ENCODE measurements at places on chromosomes 12 and 14.

DNA sequence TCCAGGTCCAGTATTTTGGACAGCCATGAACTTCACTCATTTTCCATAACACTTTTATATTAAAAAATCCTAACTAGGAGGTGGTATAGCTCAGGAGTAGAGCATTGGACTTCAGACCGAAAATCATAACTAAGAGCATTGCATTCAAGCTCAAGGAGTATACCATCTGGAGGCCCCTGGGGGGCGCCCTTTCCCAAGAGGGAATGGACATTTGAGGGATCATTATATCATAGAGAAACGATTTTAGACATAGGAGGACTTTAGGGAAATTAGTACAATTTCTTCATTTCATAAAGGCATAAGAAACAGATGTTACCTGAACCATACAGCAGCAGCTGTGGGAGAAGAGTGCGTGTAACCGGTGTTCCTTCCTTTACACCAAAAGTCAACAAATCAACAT is 5.2 kb upstream of the ATG14 start:
- DNase-seq, result no peak

DNA sequence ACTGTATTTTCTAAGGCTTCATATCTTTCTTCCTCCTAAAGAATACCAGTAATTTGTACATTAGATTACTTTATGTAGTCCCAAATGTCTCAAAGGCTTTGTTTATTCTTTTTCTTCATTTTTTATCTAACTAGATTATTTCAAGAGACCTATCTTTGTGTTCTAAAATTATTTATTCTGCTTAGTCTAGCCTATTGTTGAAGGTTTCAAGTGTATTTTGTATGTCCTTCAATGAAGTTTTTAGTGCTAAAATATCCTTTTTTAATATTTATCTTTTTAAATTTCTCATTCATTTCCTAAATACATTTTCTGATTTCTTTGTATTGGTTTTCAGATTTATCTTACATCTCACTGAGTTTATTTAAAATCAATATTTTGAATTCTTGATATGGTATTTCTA is 25.8 kb downstream of the OR4N5 start:
- DNase-seq, result no peak

DNA sequence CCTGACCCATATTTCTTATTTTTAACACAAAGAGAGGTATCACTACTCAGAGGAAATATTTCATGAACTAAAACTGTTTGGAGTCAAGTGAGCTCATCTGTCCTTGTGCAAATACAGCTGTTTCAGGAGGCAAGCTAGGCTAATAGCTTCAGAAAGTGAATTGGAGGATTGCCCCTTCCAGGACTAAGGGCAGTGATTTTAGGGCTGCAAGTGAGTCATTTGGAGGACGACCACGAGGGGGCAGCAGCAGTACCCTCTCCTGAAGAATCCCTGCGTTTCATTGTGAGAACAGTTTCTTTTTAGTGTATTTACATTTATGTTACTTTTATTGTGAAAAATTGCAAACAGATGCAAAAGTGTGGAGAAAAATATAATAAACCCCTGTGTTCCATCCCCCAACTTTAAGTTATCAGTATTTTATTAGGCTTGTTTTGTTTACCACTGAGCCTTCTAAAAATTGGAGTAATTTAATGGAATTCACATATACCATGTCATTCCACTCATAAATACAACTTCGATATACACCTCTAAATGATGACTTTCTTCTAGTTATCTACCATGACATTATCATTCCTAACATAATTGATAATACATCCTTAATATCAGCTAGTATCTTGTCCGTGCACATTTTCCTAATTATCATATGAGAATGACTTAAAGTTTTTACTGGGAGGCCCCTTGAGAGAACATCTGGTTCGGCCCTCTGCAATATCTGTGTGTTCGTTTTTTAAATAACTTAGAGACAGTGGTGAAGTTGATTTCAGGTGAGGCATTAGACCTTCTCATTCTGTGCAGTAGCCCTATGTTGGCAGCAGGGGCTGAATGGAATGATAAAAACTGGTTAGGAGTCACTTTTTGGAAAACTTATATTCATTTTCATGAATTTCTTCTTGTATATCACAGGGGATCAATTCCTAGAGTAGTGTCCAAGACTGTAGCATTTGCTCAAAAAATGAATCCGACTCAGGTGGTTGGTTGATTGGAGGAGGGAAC is 13.7 kb downstream of the FOXJ2 start:
- peak; percentile 38 for DNase-seq

DNA sequence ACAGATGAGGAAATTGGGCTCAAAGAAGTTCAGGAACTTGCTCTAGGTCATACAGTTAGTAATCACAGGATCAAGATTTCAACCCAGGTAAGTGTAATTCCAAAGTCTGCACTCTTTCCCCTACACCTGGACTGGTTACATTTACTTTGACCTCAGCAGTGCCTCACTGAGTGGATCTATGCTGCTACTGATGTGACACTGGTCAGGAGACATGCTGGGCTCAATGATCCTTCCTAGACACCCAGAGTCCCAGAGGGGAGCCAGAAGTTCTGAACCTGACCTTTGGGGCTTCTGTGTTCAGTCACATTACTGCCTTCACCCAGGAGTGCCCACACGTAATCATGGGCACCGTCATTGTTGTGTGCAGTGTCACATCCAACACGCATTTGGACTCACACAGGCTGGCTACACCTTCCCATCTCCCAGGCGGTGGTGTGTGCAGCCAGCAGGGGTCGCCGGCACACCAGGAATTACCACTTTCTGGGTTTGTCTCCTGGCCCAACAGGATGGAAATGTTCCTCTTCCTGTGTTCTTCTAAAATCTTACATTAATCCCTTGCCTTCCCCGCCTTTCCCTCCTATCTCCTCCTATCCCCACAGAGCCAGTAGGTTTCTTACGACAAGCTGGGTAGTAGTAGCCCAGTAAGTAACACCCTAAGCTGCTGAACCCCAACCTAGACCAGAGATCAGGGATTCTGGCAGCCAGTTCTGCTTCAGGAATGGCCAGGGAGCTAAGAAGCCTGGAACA is 25.6 kb downstream of the CALCOCO1 start:
- DNase-seq, result peak; percentile 61

DNA sequence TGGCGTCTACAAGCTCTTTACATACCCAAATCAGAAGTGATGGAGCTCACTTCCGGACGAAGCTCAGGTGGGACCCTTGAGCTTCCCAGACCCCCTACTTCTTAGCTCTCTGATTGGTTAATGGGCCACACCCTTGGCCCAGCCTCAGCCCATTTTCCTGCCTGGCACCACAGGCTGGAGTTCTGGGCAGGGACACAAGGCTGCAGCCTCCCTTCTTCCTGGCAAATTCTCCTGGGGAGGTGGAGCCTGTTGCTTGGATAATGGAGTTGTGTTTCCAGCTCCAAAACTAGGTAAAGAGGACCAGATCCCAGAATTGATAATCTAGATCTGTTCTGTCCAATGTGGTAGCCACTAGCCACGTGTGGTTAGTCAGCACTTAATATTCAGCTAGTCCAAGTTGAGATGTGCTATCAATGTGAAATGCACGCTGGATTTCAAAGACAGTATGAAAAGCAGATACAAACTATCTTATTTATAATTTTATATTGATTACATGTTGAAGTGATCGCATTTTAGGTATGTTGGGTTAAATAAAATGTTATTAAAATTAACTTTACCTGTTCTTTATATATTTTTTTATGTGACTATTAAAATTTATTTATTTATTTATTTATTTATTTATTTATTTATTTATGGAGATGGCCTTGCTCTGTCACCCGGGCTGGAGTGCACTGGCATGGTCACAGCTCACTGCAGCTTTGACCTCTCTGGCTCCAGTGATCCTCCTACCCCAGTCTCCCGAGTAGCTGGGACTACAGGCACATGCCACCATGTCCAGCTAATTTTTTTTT is 12.6 kb upstream of the FAIM2 start:
- DNase-seq, result no peak

GRCh38 chr12:104411826-104412641 is 44.7 kb upstream of the CHST11 start:
- no peak for DNase-seq

GRCh38 chr12:89528434-89528833 is 2.6 kb upstream of the POC1B start:
- no peak for DNase-seq

DNA sequence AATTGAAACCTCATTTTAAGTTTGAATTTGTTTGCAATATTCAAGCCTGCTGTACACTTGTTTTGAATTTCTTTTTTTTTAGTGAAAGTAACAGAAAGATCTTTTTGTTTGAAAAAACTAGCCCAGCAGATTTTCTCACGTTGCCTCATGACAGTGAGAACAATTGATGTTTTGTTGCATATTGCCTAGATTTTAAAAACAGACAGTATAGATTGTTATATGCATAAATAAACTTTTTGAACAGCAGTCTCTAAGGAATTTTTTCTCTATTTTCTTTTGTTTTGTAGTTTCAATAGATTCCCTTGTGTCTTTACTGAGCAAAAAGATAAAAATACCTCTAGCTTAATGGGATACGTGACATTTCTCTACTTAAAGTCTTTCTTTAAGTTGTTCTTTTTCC is 15.4 kb downstream of the OR6C6 start:
- DNase-seq, result no peak

DNA sequence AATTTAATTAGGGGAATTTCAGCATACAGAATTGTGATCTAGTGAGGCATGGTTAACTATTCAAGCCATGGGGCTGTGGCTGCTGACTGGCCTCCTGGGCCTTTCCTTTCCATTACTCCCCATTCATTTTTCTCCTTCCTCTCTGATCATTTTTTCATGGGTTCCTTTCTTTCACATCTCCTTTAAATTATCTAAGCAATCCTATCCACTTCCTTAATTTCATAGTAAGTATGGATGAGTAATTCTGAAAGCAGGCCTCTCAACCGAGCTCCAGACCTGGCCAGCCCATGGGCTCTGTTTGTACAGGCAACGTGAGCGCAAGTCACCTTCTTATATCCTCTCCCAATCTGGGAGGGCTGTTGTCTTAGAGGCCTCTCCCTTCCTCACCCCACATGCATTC is 13.4 kb downstream of the CKAP4 start:
- DNase-seq, result no peak

DNA sequence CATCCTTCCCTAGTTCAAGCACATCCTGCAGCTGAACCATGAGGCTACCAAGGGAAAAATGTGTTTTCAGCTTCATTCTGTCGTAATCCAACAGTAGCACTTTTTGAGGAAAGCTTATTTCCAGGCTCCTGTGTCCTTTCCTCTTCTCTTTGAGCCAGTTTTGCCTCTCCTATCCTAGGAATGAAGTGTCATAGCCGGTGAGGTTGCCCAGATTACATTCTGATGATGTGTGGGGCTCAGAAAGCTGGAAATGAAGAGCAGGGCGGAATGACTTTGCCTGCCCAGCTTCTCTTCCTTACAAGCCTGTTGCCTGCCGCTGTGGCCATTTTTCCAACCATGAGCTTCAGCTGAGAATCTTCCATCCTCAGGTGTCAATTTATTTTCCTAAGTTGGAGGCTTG is 381.8 kb downstream of the NUAK1 start:
- no peak for DNase-seq

DNA sequence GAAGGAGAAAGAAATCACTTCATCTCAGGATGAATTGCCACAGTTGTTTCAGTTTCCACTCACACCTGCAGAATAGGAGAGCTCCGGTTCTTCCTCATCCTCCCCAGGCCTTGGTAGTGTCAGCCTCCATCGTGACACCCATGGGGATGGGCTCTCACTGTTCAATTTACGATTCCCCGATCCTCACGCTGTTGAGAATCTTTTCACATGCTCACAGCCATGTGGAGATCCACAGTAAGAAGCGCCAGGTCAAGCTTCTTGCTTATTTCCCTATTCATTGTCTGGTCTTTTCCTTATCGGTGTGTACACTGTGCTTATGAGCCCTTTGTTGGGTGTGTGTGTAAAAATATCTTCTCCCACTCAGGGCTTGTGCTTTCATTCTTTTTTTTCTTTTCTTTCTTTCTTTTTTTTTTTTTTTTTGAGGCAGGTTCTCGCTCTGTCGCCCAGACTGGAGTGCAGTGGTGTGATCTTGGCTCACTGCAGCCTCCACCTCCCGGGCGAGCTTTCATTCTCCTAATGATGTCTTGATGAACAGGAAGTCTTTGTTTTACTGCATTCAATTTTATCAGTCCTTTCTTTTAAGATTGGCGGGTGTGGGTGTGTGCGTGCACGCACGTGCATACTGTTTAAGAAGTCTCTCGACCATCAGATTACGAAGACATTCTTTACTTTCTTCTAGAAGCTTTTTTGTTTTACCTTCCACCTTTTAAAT is 21.5 kb downstream of the RIN3 start:
- DNase-seq, result no peak

DNA sequence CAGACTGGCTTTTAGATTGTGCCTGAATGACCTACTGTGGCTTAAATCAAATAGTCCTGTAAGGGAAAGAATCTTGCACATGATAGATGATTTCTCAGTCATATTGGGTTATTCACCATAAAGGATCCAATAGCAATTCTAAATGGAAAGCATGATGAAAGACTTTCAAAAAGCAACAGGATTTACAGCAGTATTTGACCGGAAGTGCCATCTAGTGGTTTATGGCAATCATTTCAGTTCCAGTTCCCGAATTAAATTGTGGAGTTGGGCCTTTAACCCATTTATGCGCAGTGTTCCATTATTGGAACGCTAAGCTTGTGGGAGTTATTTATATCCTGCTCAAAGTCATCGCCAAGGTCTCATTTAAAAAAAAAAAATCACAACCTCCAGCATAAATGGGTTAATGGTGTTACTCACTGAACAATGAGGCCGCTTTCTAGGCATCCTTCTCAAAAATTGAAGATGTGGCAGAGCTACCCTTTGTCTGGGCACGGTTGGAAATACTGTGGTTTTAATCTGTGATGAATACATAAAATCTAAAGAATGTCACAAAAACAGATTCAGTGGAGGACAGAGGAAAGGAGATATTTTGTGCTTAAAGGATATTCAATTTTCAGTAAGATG is 60.8 kb upstream of the REP15 start:
- no peak for DNase-seq

DNA sequence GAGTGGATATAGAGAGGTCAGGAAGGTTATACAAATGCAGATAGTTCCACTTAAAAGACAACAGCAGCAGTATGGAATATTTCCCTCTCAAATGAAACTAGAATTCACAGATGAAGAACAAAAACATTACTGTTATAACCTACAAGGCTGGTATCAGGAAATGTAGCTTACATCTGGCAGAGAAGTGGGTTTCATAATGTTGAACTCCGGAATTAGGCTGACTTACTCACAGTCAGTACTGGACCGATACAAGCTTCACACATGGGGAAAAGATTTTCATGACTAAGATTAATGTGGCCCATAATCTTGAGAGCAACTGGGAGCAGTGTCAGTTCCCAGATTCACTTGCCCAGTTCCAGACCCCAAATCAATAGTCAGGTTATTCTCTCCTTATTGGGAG is 353.9 kb downstream of the DUSP6 start:
- DNase-seq, result no peak
